ENCODE measurements at places on chromosomes 2 and 18.

DNA sequence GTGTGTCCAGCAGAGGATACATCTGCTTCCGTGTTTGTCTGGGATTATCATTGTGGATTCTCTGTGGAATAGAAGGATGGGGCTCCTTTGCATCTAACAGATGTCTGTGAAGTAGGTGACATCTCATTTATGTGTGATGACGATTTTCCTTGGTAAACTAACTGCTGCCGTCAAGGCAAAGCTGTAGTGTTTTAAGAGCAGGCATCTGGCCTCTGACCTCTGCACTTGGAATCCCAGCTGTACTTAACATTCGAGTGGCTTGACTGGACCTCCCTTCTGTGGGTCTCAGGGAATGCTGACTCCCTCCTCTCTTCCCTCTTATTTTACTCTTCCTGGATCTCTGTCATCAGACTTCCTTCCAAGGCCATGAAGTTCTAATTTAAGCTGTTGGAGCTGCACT lies 56.4 kb downstream of the DCDC2C start:
- DNase-seq = no peak

DNA sequence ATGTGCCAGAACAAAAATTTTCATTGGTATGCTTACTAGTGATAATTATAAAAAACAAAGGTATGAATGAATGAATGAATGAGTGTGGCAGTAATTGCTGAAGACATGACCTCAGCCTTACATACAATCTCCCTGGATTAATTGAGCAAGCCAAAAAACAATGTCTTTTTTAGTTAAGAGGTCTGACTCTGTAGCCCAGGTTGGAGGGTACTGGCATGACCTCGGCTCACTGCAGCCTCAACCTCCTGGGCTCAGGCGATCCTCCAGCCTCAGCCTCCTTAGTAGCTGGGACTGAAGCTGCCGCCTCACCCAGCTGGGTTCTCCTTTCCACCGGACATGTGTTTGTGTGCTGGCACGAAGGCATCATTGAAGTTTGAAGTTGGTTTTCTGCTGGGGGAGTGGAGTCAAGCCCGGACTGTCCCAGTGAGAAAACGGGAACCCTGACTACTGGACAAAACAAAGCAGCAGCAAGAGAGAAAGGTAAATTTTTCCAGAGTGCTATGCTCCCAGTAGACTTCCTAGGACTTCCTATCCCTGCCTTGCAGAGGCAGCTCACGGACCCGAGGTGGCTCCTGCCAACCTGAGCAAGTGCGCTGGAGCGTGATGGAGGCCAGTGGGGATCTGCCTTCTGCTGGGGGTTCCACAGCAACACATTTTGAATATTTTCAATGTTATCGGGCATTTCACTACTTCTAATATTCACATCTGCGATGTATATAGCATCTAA lies 6.4 kb upstream of the IMP4 start:
- no peak for DNase-seq

DNA sequence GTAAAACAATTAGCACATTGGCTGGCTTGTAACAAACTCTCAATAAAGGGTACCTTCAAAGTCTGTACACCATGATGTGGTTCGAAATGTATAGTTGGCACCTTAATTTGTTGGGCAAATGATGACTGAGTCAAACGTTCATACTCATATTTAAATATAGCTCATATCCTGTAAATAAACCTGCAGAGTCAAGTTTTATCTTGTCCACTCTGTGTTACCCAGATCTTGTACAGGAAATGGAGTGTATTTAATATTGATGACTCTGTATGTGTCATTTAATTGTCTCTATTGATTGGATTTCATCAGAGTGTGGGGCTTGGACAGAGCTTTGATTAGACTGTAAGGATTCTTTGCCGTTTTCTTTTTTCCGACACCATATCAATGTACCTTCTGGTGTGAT lies 805.6 kb upstream of the ZEB2 start:
- no peak for DNase-seq

DNA sequence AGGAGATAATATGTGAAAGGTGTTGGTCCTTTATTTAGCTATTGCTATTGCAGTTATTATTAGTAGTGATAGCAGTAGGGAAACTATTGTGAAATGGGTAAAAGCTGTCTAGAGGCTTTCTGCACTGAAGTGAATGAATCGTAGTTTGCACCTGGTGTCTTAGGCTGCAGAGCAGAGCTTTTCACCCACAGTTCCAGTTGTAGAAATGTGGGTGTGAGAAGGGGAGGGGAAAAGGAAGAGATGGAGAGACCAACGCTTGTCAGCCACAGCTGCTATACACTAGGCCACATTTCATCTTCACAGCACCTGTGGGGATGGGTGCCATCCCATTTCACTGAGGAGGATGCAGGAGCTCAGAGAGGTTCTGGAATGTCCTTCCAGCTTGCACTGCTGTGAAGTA lies 50.0 kb downstream of the TRPM8 start:
- DNase-seq = no peak

- peak; percentile 19 for DNase-seq
Measured at GRCh38 chr2:62149708-62150107, 46.2 kb upstream of the B3GNT2 start.

DNA sequence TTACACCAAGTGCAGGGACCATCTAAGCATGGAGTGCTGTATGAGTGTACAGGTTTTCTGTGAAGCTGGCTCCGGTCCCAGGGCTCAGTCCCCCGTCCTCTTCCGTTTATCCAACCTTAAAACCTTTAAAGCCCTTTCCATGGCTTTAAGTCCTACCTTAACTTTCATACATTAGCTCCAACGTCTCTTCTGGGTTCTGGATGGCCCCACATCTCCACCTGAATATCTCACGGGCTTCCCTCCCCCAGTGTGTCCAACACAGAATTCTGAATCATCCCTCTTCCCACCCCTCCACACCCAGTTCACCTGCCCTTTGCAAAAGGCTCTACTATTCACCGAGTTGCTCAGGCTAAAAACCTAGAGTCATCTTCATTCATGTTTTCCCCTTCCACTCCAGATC lies 12.8 kb downstream of the ARHGAP25 start:
- no peak for DNase-seq

DNA sequence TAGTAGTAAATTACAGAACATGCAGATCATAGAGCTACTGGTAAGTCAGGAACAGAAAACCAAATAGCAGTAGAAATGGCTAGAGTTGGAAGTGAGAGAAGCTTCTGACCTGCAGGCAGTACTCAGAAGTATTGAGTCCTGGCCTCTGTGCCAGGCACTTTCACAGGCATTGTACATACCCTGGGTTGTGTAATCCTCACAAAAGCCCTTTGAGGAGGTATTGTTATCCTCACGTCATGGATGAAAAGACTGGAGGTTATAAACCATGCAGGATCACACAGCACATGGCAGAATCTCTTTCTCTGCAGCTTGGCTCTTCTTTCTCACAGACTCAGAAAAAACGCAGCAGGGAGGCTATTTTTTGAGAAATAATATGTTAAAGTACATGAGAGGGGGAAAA lies 789.3 kb upstream of the FAM98A start:
- no peak for DNase-seq

- no peak for DNase-seq
Measured at GRCh38 chr2:152175012-152175367, 573 bp downstream of the STAM2 start.

DNA sequence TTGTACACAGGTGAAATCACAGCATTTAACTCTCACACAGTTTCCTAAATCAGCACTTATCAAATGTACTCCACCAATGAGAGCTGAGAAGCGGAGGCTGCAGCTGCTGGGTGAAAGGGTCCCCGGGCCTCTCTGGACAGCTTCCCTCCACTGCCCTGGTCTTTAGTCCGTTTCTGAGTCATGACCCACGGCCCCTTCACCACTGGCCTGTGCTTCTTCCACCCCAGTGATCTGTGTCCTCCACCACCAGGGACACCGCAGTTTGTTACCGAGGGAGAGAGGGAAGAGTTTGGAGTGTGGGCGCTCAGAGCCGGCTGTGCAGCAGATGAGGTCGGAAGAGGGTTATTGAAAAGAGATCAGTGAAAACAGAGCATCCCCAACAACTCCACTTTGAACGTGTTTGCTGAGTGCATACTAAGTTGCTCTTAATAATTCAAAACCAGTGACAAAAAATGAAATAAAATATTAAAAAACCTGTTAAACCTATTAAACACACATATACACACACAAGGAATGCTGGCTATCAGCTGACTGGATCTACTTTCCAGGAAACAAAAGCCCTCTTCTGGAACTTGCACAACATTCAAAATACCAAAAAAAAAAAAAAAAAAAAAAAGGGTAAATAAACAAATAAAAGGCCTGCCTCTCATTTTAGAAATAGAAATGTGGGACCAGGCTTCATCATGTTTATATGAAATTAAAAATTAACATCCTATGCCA lies 54.1 kb downstream of the PXDN start:
- no peak for DNase-seq

- no peak for DNase-seq
Measured at GRCh38 chr2:96325041-96325883, at the start of gene ITPRIPL1. Gene ITPRIPL1 (plus strand): TSS chr2:96325317. CDS start chr2:96325840, 523 bp downstream.

- DNase-seq = no peak
Measured at GRCh38 chr2:205189301-205189700, 493.0 kb upstream of the NRP2 start.

GRCh38 chr2:239721531-239721930 lies 303.6 kb downstream of the NDUFA10 start:
- no peak for DNase-seq

DNA sequence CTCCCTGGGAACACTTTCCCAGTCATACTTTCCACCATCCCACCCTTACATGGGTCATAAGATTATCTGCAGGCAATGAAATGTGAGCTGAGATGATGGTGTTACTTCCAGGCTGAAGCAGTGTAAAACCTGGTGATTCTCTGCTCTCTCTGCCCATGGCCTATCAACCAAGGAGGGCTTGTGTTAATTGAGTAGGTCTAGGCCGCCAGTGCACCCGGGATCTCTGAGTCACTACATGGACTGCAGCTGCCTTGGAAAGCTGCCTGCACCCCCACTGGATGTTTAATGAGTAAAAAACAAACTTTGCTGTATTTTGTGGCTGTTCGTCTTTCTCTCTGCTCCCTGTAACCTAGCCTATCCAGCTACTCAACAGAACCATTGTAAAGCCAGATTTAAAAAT lies 451.7 kb upstream of the SMIM21 start:
- no peak for DNase-seq

- DNase-seq = no peak
Measured at GRCh38 chr2:6957910-6958615, 40.9 kb downstream of the RNF144A start.

GRCh38 chr2:45074713-45075112 lies 65.5 kb upstream of the SIX2 start:
- DNase-seq = no peak

- DNase-seq = peak; percentile 18
Measured at GRCh38 chr2:72367530-72368225, 220.0 kb upstream of the CYP26B1 start.

DNA sequence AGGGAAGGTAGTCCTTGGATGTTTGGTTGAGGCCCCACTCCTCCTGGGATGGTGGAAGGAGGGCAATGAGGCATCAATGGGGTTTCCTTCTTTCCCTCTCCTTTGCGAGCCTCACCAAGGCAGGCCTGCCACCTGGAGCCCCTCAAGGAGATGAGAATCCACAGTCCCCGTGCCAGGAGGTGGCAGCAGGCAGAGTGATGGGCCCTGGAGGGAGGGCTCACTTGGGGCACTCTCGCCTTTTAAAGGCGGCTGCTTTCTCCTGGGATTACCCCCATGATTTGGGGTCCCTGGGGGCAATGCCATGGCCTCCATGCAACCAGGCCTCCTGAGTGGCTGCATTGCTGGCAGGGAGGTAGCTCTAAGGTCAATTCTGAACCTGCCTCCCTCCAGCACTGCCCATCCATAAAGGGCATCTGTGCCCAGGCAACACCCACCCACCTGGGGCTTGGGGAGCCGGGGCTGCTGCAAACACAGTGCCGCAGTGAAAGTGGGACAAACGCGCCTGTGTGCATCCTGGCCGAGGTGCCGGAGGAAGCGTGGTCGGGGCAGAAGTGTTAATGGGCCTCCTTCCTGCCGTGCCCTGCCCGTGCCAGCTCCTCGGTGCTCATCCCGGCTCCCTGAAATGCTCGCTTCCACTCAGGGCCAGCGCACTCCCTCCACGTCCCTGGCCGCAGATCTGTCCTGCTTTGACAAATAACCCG lies 55.9 kb downstream of the ZFP36L2 start:
- no peak for DNase-seq

GRCh38 chr2:217642944-217643343 lies 359.9 kb downstream of the TNS1 start:
- DNase-seq = no peak

DNA sequence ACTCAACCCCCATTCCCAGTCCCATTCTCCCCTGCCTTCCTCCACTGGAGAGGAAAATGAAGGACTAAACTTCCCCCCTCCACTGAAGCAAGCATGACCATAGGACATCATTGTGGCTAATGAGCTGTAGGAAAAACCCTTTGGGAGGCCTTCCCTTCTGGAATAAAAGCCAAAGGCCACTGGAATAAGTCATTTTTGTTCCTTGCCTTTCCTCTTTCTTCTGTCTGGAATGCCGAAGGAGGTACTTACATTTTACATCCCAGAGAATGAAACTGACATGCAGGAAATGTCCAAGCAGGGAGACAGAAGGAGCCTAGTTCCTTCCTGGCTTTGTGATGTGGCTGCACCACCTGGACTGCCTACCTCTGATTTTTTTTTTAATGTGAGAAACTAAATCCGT lies 9.1 kb upstream of the PTPRM start:
- DNase-seq = no peak

GRCh38 chr18:11316546-11316945 lies 167.2 kb upstream of the PIEZO2 start:
- no peak for DNase-seq

DNA sequence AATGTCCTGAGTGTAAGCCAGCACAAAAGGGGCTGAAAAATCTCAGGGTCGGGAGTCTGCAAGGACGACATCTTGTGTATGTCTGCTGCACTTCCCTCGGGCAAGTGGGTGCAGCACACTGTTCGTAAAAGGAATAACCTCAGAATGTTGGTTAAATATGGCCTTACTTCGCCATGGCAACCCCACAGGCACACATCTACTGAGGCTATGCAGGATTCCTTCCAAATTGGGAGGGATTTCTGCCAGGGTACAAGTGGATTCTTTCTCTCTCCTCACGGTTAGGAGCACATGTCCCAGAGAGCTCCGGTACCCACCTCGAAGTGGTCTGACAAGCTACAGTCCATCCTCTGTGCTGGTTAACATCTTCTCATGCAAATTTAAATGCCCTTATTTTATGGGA lies 277.7 kb upstream of the PXDN start:
- DNase-seq = no peak

DNA sequence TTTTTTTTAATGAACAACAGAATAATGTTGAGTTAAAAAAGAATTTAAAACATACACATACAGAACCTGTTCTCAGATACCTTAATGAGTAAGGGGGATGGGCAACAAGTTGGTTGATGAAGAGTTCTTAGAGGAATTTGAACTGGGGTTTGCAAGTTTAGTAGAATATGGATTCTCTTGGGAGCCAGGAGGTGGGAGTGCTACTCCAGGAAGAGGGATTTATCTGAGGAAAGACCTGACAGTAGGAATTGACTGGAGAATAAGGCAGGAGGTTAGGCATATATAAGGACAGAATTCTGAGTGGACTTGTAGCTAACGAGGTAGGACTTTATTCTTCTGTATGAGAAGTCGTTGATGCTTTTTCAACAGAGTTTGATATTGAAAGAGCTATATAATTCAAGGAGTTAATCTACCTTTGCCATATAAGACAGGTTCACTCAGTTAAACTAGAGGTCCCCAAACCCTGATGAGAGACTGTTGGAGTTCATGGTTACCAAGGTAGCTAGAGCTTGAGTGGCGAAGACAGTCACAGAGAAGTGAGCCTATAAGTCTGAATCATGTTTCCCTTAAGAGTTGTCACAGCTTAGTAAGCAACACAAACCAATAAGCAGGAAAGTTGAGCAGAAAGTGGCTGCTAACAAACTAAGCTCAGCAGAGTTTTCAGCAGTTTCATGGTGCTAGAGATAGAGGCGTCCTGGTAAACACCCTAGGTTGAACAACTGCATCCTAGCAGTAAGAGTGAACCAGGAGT lies 88.2 kb downstream of the NCOA1 start:
- DNase-seq = no peak
